ENCODE measurements at places on chromosomes 13 and 19.

DNA sequence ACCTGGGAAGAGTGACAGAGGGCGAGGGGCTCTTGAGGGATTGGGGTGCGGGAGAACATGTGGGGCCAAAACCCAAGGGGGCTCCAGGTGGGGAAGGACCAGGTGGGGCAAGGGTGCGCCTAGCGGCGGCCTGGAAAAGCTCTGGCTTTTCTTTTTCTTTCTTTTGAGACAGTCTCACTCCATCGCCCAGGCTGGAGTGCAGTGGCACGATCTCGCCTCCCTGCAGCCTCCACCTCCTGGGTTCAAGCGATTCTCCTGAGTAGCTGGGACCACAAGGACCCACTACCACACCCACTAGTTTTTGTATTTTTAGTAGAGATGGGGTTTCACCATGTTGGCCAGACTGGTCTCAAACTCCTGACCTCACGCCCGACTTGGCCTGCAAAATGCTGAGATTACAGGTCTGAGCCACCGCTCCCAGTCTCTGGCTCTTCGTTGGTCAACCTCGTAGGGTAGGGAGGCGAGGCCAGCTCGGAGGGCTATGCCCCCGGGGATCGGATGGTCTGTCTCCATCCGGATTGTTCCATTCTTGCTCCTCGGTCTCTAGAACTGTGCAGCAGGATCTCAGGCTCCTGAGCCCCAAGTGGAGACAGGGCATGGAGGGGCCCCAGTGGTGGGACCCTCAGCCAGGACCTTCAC, 3.7 kb downstream of the GADD45B start:
- no peak for DNase-seq

- DNase-seq: no peak
These were observed 4.6 kb downstream of the RNASEH2B start for GRCh38 chr13:50914176-50914700.

- DNase-seq: no peak
These were observed 259.2 kb downstream of the RFC3 start for GRCh38 chr13:34076943-34077703.

GRCh38 chr19:58227964-58228584, 640 bp upstream of the ZNF544 start:
- no peak for DNase-seq

GRCh38 chr13:93307136-93307535, 80.5 kb downstream of the GPC6 start:
- no peak for DNase-seq

DNA sequence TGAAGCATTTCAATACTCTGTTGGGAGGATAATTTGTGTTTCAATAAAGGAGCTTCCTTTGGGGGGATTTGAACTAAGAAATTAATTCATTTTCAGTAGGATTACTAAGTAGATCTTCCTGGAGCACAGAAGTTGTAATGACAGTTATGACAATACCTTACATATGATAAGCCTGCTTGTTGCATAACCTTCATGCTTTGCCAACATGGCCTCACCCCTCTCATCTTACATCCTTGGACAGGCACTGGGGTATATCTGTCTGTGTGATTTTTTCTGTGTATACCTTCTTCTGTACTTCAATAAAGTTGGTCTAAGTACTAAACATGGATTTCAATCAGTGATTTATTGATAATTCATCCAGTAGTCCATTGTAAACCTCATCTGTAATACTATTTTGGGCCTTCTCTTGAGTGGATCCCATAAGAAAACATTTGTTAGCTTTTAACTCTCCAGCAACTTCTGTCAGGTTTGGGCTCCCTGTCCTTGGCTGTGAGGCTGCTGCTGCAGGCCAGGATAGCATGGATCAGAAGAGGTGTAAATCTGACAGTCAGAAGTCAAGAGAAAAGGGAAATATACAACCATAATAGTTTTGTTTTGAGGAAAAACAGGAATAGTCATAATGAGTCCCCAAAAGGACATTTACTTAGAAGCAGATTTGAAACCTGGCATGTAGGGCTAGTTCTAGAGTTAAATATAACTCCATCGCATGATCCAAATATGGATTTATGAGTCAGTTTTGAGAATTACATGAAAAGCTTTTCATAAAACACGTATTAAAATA, 422.2 kb downstream of the KLF5 start:
- no peak for DNase-seq

GRCh38 chr19:16263141-16263761, 61.4 kb upstream of the KLF2 start:
- DNase-seq: no peak

- no peak for DNase-seq
These were observed 42.3 kb downstream of the POLR1D start for GRCh38 chr13:27663947-27664346.

- DNase-seq: no peak
These were observed 167.2 kb downstream of the NDFIP2 start for GRCh38 chr13:79648191-79648590.

DNA sequence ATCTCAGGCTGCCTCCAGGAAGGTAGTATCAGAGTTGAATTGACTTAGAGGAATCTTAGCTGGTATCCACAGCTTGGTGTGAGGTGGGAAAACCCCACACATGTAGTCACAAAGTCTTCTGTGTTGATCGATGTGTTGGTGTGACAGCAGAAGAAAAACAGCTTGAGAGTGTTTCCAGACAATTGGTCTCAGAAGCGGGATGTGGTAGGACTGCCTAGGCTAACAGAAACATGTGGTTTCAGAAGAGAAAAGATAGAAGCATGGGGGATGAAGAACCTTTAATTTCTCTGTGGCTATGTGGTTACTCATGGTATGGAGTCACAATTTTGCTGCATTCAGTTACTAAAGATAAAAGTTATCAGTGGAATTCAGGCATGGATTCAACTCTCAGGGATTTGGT, 134.7 kb upstream of the SLITRK5 start:
- no peak for DNase-seq

GRCh38 chr19:51688671-51689571, 4.2 kb upstream of the SPACA6 start:
- no peak for DNase-seq

DNA sequence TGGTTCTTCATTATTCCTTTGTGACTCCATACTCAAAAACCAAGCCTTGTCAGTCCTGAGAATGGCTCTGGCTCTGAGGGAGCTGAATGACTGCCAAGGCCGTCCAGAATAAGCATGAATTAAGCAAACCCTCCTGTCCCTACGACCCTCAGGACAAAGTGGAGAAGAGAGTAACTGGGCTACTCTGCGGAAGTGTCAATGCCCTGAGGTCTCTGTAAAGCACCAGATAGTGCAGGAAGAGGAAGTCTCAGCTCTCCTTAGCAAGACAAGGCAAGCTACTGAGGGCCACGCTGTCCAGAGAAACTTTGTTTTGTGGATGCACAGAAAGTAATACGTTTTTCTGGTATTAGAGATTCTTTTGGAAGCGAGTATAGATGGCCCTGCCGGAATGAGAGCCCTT, 94.1 kb downstream of the RNASEH2B start:
- DNase-seq: no peak

DNA sequence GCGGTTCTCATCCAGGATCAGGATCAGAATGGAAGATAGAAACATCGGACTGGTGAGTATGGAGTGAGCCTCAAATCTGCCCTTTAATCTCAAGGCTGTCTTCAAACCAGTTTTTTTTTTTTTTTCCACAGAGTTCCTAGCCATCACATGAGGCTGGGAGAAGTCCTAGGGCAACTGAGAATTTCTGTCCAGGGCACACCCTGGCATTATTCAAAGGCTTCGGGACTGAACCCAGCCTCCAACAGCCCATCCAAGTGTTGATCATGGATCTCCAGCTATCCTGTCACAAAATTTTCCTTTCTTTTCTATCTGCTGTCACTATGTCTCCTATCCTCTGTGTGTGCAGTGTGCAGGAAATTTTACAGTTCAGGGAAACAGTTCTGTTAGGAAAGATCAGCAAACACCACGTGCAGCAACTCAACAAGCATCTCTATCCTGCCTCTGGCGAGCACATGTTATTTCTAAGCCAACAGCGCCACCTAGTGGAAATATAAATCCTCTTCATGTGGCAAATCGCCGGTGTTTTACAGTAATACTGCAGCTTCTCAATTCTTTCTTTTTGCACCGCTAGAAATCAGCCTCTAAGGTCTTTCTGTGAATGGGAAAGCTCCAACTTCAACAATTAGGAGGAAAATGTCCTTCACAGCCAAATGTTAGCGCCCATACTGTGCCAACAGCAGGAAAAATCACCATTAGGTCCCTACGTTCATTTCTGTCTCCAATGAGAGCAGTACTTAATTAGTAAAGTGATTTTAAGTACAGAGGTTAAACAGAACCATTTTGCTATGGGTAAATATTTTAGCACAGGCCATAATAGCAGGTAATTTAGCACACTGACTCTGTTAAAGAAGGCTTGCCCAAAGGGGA, 21.4 kb upstream of the ZNF181 start:
- DNase-seq: peak; percentile 76

DNA sequence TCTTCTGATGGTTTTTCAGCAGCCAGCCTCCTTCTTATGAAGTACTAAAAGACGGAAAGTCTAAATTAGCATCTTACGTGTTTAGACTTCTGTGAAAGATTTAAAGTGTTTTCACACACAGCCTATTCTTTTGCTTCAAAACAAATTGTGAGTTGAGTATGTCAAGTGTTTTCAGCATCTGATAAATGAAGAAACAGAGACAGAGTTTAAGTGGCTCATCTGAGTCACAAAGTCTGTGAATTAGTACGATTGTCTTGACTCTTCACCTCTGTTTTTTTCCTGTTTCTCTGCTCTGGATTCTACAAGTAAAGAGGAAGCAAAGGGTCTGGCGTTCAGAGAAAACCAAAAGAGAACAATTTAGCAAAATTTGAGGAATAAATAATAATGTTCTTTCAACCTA, 116.4 kb downstream of the FRY start:
- DNase-seq: no peak

- DNase-seq: no peak
These were observed 3.6 kb downstream of the GJA3 start for GRCh38 chr13:20157151-20157796.

GRCh38 chr13:34254366-34254765, 436.4 kb downstream of the RFC3 start:
- no peak for DNase-seq

DNA sequence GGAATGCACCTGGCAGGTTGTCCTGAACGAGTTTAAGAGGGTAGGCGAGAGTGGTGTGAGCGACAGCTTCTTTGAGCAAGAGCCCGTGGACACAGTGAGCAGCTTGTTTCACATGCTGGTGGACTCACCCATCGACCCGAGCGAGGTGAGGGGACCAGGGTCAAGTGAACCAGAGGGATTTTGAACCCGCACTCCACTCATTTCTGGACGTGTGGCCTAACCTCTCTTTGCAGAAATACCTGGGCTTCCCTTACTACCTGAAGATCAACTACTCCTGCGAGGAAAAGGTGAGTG, 1.7 kb downstream of the CATSPERG start:
- no peak for DNase-seq

DNA sequence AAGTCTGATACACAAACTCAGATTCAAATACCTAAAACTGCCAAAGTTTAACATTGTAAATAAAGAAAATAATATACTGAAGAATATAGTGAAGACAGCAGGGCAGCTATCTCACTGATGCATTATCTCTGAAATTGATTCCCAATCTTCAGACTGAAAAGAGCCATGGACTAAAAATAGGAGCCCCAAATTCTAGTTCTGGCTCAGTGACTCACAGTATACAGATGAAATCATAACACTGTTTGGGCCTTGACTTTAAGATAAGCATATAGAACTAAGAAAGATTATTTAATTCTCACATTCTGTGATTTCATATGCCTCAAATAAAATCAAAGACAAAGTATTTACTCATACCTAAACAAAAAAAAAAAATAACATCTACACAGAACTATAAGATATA, 53.9 kb downstream of the RBM26 start:
- DNase-seq: no peak

GRCh38 chr13:22286338-22286737, 615.5 kb downstream of the FGF9 start:
- DNase-seq: no peak

DNA sequence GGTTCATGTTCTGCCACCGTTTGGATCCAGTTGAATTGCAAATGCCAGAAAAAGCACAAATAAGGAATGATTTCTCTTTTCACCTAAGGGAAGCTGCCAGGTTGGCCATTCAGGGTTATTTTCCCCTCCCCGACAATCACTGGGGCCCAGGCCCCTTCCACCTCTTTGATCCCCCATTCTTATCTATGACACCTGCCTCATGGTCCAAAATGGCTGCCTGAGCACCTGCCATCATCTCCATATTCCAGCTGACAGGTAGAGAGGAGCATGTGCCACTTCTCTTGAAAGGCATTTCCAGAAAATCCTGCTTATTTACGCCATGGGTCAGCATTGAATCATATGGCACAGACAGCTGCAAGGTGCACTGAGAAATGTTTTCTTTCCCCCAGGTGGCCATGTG, 15.7 kb downstream of the PTPRS start:
- DNase-seq: no peak

DNA sequence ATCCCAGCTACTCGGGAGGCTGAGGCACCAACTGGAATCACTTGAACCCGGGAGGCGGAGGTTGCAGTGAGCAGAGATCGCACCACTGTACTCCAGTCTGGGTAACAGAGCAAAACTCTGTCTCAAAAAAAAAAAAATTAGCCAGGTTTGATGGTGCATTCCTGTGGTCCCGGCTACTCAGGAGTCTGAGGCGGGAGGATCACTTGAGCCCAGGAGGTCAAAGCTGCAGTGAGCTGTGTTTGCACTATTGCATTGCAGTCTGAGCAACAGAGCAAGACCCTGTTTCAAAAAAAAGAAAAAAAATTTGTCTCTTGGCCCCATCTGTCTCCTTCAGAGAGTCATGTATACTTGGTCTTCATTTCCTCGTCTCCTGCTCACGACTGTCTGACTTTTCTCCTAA, 1.6 kb downstream of the CCDC97 start:
- DNase-seq: no peak
